GM12892 (cell line): ENCODE measurements at places on chromosomes 5 and 9.

DNA sequence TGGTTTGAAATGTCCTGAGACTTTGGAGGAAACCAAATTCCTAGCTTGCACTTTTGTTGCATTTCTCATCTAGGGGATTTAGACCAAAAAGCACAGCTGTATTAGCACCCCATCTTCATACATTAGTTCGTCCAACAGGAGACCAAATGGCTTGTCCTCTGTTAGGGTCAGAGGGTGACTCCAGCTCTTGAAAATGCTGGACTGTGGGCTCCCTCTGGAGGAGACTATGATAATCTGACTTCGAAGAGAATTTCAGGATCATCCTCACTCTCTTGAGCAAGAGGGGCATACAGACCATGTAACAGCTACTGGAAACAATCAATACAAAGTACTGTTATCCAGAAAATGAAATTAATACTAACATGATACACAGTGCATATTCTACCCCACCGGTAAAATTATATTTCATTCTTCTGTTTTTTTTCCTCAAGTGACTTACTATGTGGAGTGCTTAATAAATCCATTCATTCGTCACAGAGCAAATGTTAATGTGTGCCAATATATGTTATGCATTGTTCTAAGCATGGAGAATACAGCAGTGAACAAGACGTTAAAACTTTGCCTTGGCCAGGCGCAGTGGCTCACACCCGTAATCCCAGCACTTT, 63.7 kb upstream of the PPP2CA start:
- DNase-seq: peak; percentile 13

DNA sequence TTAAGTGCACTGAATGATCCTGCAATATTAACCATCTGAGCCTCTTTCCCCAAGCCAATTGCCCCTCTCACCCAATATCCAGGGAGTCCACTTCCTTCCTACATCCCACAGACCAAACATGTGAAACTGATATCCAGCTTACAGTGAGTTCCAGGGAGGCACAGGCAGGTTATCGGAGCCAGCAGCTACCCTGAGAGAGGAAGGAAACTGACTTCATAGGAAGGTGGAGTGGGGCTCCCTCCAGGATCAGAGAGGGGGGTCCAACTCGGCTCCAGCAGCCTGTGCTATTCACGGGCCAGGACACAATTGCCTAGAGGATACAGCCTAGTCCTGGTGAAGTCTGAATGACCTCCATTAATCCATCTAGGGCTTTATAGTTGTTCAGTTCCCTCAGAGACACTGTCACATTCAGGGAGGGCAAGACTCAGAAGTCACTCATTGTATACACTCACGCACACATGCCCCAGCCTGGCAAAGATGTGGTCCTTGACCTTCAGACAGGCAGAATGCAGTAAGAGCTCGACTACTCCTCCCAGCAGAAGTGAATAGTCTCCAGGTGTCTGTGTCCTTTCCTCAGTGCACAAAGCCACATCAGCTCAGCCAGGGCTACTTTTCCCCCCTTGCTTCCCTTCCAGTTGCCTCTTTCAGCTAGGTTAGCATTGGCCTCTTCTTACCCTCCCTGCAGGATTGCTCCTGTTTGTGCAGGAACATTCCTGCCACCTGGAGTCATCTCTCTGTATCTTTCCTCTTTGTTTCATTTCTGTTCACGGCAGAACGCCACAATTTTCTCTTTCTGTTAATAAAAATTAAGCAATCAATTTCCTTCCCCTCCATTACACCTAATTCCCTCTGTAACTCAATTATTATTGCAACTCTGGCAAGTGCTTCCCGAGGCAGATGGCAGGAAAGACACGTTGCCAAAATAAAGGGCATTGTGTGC, 501.7 kb downstream of the ARHGEF28 start:
- no peak for DNase-seq

DNA sequence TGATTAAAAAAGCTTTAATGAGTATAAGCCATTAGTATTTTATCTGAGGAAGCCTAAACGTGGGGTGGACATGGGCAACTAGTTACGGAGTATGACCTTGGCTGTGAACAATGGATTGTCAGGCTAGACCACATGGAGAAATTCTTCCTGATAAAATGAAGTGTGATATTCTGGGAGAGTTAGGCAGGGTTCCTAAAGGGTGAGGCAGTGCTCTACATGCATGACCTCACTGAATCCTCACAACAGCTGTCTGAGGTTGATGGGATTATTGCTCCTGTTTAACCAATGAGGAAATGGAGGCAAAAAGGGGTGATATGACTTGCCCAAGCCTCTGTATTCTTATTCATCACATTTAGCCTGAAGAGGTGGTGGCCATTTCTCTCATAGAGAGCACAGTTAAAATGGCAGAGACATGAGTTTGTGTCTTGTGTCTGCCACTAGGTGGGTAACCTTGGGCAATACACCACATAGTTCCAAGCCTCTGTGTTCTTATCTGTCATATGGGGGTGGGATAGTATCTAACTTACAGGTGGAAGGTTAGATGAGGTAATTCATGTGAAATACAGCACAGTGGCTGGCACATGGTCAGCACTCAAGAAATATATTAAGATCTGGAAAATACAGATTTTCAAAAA, 96.1 kb upstream of the NR3C1 start:
- no peak for DNase-seq

- no peak for DNase-seq
Observed at GRCh38 chr5:157280927-157281326, 15.0 kb downstream of the CYFIP2 start.

GRCh38 chr5:11222169-11222568, 461.1 kb upstream of the DAP start:
- no peak for DNase-seq

GRCh38 chr9:21110708-21111576, 30.7 kb downstream of the IFNW1 start:
- DNase-seq: no peak

DNA sequence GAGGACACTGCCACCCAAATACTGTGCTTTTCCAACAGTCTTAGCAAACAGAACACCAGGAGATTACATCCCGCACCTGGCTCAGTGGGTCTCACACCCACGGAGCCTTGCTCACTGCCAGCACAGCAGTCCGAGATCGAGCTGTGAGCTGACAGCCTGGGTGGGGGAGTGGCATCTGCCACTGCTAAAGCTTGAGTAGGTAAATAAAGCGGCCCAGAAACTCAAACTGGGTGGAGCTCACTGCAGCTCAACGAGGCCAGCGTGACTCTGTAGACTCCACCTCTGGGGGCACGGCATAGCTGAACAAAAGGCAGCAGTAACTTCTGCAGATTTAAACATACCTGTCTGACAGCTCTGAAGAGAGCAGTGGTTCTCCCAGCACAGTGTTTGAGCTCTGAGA, 28.8 kb downstream of the EPB41L4A start:
- DNase-seq: no peak

DNA sequence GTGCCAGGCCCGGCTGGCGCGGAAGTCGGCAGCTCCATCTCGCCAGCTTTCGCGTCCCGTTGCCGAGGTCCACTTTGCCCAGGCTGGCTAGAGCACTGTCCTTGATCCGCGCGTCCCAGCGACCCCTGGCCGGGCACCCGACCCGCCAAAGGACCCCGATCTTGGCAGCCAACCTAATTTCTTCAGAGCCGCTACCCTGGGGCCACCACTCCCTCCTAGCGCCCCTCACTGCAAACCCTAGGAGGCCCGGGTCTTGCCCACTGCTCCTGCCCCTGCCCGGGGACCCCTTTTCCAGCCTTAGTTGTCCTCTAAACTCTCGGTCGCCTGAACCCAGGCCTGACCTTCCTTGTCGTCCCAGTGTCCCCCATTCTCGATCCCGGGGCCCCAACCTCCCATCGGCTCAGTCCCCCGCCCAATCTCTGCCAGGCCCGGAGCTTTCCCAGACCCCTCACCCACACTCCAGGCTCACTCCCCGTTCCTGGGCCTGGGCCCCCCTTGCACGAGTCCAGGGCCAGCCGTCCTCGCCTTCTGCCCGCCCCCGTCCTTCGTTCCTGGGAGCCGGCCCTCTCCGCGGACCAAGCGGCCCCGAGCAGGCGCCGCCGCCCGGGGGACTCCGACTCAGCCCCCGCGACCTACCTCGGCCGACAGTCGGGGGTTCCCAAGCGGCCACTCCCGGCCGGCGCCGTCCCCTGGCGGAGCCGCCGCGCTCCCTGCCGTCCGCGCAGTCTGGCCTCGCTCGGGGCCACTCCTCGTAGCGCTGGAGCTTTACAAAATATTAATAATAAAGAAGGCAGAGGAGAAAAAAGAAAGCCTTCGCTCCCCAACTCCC, 701 bp upstream of the LMX1B start:
- DNase-seq: no peak

DNA sequence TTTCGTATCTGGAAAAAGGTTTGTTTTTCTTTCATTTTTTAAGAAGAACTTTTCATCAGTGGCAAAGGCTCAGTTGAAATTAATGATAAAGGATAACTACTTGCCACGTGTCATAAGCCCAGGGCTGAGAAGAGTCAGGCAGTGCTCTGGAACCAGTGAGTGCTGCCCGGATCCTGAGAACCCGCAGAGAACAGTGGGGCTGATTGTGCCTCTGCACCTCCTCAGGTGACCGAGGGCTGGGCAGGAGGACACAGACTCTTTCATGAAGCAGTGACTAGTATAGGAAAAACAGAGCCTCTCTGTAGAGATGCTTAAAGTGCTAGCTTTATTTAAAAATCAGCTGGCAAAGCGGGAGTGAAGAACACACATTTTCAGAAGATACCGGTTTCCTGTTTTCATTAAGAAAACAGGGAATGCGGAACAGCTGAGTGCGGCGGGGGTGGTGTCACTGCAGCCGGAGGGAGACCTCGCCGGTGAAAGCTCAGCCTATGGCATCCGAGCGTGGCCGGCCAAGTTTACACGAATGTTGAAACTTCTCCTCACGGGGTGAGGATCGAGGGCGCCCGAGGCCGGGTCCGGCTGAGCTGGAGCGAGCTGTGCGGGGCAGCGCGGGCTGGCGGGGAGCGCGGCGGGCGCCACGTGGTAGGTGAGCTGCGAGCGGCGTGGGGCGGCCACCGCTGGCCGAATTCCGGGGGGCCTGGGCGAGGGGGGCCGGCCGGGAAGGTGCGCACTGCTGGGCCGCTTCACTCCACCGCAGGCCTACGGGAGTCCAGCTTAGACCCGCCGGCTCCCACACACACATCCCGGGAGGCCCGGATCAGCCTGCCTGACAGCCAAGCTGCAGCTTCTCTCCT, 134.7 kb upstream of the DMRT1 start:
- DNase-seq: peak; percentile 26

GRCh38 chr5:15069407-15069905, 197.9 kb upstream of the ANKH start:
- DNase-seq: no peak

DNA sequence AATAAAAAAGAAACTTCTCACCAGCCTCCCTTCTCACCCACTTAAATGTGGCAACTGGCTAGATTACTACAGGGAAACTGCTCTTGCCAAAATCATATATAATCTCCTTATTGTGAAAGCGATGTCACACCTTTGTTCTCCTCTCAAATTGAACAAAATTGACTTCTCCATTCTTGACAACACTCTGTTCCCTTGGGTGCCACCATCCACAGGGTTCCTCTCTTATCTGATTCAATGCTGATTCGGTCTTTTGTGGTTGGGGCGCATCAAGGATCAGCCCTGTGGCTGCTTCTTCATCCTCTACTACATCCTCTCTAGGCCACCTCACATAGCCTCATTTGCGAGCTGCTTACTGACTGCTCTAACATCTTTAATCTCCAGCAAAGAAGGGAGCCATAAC, 86.1 kb downstream of the EDIL3 start:
- DNase-seq: no peak

GRCh38 chr5:35229076-35230037, 930 bp downstream of the PRLR start:
- DNase-seq: peak; percentile 20

DNA sequence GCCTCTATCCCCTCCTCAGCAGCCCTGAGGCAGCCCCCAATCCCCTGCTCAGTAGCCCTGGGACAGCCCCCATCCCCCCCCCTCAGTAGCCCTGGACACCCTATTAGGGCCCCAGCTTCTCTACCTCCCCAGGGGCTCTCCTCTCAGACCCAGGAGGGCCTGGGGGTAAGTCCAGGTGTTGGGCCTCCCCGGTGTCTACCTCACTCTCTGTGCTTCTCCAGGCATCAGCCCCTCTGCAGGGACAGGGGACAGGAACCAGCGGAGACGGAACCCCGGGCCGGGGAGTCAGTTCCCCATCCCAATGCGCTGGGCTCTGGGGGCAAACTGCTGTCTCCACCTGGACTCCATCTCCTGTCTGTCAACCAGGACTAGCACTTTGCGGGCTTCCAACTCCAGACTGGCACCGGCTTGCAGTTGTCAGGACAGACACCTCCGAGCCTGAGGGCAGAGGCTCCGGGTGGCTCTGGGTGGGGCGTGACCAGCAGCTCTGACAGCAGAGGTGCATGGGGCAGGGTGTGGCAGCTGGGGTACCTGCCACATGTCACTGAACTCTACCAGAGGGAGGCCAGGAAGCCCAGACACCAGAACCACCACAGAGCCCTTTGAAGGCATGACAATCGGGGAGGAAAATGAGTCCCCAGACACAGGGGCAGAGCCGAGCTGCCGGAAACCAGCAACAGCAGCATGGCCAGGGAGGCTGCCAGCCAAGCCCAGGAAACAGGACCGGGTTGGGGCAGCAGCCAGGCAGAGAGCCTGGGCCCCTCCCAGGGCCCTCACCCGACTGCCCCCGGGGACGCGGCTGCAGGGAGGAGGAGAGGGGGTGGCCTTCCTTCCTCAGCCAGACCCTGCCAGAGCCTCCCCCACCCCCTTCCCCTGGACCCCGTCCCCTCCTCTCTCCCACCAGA, 17.7 kb upstream of the UBAC1 start:
- no peak for DNase-seq

DNA sequence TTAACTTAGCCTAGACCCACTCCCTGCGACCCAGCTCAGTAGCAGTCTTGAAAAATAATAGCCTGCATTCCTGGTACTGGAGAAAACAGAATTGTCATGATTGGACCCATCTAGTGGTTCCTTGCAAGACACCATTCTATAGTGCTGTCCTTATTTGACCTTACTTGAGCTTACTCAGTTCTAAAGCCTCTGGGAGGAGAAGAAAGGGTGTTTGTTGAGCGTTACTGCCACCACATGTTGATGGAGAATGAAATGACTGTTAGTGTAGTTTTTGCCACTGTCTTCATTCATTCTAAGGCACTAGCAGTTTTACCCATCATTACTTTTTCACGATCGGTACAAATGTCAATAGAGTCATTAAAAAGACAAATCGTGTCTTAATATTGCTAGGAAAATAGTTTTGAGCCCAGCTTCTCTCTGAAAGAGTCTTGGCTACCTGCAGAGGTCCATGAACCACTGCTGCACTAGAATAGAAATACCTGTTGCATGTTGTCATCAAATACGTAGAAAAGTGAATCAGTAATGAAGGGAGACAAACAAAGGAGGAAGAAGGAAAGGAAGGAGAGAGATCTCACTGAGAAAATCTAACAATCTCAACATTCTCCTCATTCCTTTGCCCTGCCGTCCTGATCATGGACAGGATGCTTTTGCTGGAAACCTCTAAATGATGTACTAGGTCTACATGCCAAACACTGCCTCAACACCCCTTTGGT, 96.0 kb downstream of the LIX1 start:
- no peak for DNase-seq

DNA sequence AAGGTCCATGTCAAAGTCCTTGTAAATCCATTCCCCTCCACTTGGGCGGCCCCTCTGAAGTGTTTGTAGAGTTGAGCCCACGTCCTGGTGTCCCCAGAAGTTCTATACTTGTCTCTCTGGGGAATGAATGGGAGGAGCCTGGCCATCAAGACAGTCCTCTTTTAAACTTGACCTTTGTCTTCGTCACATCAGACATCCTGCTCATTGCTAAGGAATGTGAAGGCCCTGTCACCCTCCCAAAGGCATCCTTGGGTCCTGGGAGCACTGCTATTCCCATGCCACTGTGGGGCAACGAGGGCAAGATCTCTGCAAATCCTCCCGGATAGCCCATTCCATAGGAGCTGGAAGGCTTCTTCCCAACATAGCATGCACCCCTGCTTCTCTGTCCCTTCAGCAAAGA, 235.5 kb downstream of the SLIT3 start:
- no peak for DNase-seq
